ENCODE measurements at places on chromosomes 6 and 20. TPM values are rescaled to one million over a fixed set of nuclear protein-coding genes. Genes with fewer than 3 reads are reported as not detected.

Gene MCCD1
- total RNA-seq: 0.15 TPM

Gene RIPOR2
- 1.0 TPM for total RNA-seq

Gene MMP24
- 46.4 TPM for total RNA-seq

Gene RAD21L1
- not detected for total RNA-seq

Gene TUBB2B
- total RNA-seq: 53.5 TPM

Gene PRICKLE4
- total RNA-seq: 0.52 TPM

Gene COL19A1
- total RNA-seq: not detected

Gene ULBP1
- total RNA-seq: 0.17 TPM

Gene OPRM1
- not detected for total RNA-seq

Gene LAMA5
- total RNA-seq: 299 TPM

Gene BMP7
- total RNA-seq: not detected

Gene OR2H2
- not detected for total RNA-seq

Gene IMPG1
- 0.30 TPM for total RNA-seq

Gene HTR1E
- total RNA-seq: 0.15 TPM

Gene SNAP25
- 0.35 TPM for total RNA-seq

Gene C6orf15
- 1.4 TPM for total RNA-seq

Gene BPIFB1
- total RNA-seq: not detected

Data from renal cortical epithelial cell (primary cell).